ENCODE measurements at places on chromosomes 11 and 22.

GRCh38 chr11:12772324-12772723 lies 98.1 kb downstream of the TEAD1 start:
- DNase-seq = no peak

DNA sequence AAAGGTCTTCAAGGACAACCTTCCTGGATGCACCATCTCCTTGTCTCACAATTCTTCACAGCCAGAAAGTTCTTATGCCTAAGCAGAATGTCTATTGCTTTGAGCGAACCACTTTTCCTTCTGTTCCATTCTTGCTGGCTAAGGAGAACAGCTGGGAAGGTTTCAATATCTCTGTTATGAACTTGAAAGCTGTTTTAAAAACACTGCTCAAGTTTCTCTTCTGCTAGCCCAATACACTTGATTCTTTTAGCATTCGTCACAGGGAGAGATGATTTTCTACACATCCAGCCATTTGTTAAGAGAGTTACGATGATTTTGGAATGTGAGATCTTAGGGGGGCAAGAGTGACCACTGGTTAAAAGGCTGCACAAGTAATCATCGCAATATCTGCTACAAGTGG lies 249.3 kb downstream of the KIRREL3 start:
- no peak for DNase-seq

- DNase-seq = no peak
Observed at GRCh38 chr11:35554491-35555437, 29.3 kb upstream of the PAMR1 start.

DNA sequence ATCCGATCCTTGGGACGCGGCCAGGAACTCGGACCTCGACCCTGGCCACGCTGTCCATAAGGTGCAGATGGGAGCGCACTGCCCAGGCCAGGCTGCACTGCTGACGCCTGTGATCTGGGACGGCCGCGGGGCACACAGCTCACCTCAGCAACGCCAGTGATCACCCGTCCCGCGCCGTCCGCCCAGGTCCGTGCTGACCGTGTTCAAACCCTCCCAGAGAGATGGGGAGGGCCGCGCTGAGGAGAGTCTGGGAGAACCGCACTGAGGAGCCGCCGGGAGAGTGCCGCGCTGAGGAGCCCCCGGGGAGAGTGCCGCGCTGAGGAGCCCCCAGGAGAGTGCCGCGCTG lies 636 bp downstream of the KCNQ1OT1 start:
- DNase-seq = no peak

All from T follicular helper cell (primary cell).